Thoracic aorta (tissue), 2 donors: ENCODE measurements at places on chromosomes 6 and 20.
A peak's percentile ranks its signal among the peaks of the same experiment; 100 is the strongest.

DNA sequence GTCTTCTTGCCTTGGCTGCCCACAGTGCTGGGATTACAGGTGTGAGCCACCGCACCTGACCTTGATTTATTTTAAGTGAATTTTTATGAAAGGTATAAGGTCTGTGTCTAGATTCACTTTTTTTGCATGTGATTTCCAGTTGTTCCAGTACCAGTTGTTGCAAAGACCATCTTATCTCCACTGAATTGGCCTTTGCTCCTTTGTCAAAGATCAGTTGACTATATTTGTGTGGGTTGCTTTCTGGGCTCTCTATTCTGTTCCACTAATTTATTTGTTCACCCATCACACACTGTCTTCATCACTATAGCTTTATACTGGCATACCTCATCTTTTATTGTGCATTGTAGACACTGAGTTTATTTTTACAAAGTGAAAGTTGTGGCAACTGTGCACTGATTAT lies 56.3 kb downstream of the ANKS1A start:
- H3K27ac ChIP-seq, result no peak overlapping the region
- peaks cover under 1% of the 10 kb centered on the region for H3K4me1 ChIP-seq
- H3K4me3 ChIP-seq, result no peak overlapping the region
- no peaks in the 10 kb centered on the region for H3K27me3 ChIP-seq

GRCh38 chr6:90111387-90111786 lies 185.3 kb downstream of the BACH2 start:
- no peak overlapping the region for H3K4me3 ChIP-seq
- no peaks in the 10 kb centered on the region for H3K36me3 ChIP-seq
- no peaks in the 10 kb centered on the region for H3K4me1 ChIP-seq
- H3K27me3 ChIP-seq, result no peaks in the 10 kb centered on the region

DNA sequence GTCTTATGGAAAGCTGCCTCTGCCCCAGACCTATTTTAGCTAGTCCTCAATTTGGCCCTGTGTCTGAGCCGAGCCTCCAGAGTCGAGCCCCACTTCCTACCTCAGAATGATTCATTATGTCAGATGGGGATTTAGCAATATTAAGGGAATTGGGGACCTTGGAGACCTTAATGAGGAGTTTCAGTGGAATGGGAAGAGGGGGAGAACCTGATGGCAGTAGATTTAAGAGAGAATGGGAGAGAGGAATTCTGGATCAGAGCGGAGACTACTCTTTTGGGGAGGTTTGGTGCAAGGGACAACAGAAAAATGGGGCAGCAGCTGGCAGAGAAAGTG lies 63.5 kb downstream of the EFHC1 start:
- H3K27ac ChIP-seq, result no peak overlapping the region
- H3K4me1 ChIP-seq, result no peaks in the 10 kb centered on the region
- no peaks in the 10 kb centered on the region for H3K27me3 ChIP-seq
- no peak for DNase-seq
- no peak overlapping the region for H3K4me3 ChIP-seq

DNA sequence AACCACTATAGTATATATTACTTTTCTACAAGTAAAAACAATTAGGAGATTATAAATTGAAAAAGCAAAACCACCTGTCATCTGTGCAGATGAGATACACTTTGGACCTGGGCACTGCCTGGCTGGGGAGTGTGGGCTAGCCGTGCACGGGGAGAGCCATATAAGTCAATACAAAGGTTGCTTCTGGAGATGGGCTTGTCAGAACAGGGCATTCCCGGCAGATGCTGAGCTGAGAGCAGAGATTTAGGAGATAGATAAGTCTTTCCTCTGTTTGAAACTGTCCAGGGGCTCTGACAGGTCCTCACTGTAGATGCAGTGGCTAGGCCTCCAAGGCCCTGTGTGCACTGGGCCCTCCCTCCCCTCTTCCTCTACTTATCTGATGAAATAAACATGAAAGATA lies 34.5 kb downstream of the CD164 start:
- no peak overlapping the region for H3K4me3 ChIP-seq
- DNase-seq, result no peak
- H3K36me3 ChIP-seq, result no peaks in the 10 kb centered on the region

DNA sequence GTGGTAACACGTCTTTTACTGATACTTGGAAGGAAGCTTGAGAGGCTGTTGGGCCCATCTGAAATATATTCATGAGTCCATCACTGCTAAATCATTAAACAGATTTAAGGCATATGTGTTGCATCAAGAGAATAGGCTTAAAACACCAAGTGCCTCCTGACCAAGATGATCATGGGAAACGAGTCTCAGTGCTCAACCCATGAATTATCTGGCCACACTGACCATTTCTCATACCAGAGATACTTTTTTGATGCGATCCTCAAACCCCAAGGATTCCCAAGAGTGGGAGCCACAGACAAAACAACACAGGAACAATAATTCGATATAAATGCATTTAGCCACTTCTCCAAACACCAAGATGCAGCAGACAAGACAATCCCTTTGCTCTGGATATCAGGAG lies 17.2 kb downstream of the HEY2 start:
- H3K4me1 ChIP-seq, result peaks cover 20% of the 10 kb centered on the region
- no peaks in the 10 kb centered on the region for H3K27me3 ChIP-seq
- H3K4me3 ChIP-seq, result no peak overlapping the region

- H3K4me1 ChIP-seq, result peaks cover 27% of the 10 kb centered on the region
- no peaks in the 10 kb centered on the region for H3K36me3 ChIP-seq
- no peak overlapping the region for H3K4me3 ChIP-seq
- no peak overlapping the region for H3K27ac ChIP-seq
These were observed 11.8 kb downstream of the DSE start for GRCh38 chr6:116382587-116382986.

GRCh38 chr20:51541189-51542032 lies 1.1 kb downstream of the NFATC2 start:
- peaks cover 13% of the 10 kb centered on the region for H3K4me1 ChIP-seq
- no peaks in the 10 kb centered on the region for H3K36me3 ChIP-seq
- DNase-seq, result peak; percentile 42
- no peaks in the 10 kb centered on the region for H3K27me3 ChIP-seq

- peaks cover 6% of the 10 kb centered on the region for H3K4me1 ChIP-seq
- no peak overlapping the region for H3K27ac ChIP-seq
- no peak overlapping the region for H3K4me3 ChIP-seq
- no peaks in the 10 kb centered on the region for H3K27me3 ChIP-seq
These were observed 5.5 kb downstream of the ROMO1 start for GRCh38 chr20:35704514-35705261.

DNA sequence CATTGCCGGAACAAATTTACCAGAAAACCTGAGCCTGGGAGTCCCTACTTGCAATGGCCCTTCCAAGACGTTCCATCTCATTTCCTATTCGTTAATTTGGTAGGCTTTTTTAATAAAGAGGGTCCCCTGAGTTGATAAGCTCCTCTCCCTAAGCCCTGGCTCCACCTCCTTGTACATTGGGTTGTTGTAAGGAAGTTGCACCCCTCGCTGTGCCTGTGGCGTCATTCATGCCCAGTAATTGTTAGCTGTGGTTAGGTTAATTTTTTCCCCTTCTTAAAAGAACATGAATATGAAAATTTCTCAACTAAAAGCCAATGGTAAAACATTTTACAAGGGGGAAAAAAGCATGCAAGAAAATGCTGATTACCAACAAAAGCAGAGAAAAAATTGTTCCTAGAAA lies 91.9 kb downstream of the SLC24A3 start:
- H3K36me3 ChIP-seq, result no peaks in the 10 kb centered on the region
- no peak overlapping the region for H3K27ac ChIP-seq
- no peak overlapping the region for H3K4me3 ChIP-seq
- no peaks in the 10 kb centered on the region for H3K27me3 ChIP-seq
- no peak for DNase-seq

DNA sequence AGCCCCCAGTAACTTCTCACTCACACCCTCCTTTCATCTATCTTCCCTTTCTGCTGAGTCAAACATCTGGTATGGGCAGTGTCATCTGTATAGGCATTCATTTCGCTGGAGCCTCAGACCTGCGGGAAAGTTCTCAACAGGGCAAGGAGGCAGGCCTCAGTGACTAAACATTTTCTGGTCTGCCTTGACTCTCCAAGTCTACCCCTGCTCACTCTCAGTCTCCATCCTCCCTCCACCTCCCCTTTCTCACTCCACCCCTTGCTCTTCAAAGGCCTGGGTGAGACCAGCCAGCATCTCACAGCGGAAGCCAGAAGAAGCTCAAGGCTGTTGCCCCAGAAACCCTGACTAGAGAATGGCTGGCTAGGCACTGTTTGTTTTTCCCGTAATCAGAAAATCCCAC lies 105.0 kb upstream of the BEND6 start:
- DNase-seq, result no peak
- H3K4me1 ChIP-seq, result peaks cover 24% of the 10 kb centered on the region
- peak overlapping the region; percentile 76 for H3K4me3 ChIP-seq
- H3K36me3 ChIP-seq, result no peaks in the 10 kb centered on the region
- H3K27ac ChIP-seq, result peak overlapping the region; percentile 50

DNA sequence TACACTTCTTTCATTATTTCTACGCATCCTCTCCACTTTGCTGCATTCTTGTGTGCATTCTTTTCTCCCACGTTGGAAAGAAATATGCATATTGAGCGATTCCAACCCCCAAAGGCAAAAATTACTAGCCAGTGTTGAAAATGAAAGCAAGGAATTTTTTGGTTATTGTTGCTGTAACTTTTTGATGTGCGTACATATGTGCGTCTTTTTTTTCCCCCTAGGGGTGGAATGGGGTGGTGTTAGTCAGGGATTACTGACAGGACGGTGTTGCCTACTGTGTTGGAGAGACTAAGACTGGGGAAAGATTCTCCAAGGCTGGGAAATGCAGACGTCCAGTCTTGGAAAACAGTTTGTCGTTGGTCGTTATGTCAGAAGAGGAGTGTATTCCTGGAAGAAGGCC lies 44.2 kb upstream of the ESR1 start:
- no peaks in the 10 kb centered on the region for H3K27me3 ChIP-seq
- peak overlapping the region; percentile 66 for H3K4me3 ChIP-seq
- H3K4me1 ChIP-seq, result peaks cover 16% of the 10 kb centered on the region
- H3K27ac ChIP-seq, result peak overlapping the region; percentile 68

DNA sequence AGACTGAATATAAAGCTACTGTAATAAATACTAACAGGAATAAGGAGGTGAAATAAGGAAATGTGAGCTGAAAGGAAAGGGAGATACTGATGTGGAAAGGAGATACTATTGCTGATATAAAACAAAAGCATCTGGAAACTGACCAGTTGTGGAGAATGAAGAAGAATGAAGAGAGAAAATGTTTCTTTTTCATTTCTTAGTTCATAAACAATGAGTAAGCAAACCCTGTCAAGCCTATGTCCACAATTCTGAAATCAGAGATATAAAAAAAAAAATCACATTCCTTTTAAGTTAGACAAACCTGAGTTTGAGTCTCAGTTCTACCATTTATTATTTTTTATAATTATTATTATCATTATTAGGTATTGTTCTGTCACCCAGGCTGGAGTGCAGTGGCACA lies 121.6 kb upstream of the GJE1 start:
- DNase-seq, result no peak
- peaks cover 16% of the 10 kb centered on the region for H3K4me1 ChIP-seq
- H3K36me3 ChIP-seq, result no peaks in the 10 kb centered on the region
- no peaks in the 10 kb centered on the region for H3K27me3 ChIP-seq
- no peak overlapping the region for H3K27ac ChIP-seq

GRCh38 chr20:17885544-17885943 lies 83.0 kb downstream of the SNX5 start:
- no peak overlapping the region for H3K4me3 ChIP-seq
- H3K27me3 ChIP-seq, result no peaks in the 10 kb centered on the region
- no peak overlapping the region for H3K27ac ChIP-seq

GRCh38 chr6:170089963-170090362 lies 200.9 kb downstream of the DLL1 start:
- DNase-seq, result no peak
- no peaks in the 10 kb centered on the region for H3K36me3 ChIP-seq
- H3K4me3 ChIP-seq, result no peak overlapping the region
- H3K27ac ChIP-seq, result no peak overlapping the region
- no peaks in the 10 kb centered on the region for H3K27me3 ChIP-seq

DNA sequence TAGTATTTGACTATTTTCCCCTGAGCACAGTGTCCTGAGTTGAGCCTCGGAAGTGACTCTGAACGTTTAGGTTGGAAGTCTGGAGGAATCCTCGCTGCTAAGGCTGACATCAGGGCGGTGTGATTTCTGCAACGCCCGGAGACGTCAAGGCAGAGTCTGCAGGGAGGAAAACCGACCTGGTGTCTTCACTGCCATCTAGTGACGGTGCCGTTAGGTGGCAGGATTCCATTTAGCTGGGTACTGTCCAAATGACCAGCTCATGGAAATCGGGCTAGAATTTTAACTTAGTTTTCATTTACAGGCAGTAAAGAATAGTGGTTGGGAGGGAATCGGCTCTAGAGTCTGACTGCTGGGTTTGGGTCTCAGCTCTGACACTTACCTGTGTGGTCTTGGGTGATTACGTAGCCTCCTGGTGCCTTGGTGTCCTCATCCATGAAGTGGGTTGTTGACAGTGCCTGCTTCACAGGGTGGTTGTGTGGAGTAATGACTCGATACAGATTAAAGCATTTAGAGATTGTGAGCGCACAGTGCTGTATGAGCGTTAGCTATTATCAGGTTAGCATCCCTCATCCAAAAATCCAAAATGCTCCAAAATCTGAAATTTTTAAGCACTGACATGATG lies 35.0 kb downstream of the FOXF2 start:
- H3K36me3 ChIP-seq, result no peaks in the 10 kb centered on the region
- H3K27me3 ChIP-seq, result no peaks in the 10 kb centered on the region
- H3K4me1 ChIP-seq, result no peaks in the 10 kb centered on the region
- DNase-seq, result no peak
- H3K4me3 ChIP-seq, result no peak overlapping the region

- no peaks in the 10 kb centered on the region for H3K4me1 ChIP-seq
- H3K36me3 ChIP-seq, result no peaks in the 10 kb centered on the region
- H3K27me3 ChIP-seq, result no peaks in the 10 kb centered on the region
- DNase-seq, result no peak
- no peak overlapping the region for H3K27ac ChIP-seq
These were observed 202.0 kb downstream of the CENPW start for GRCh38 chr6:126541806-126542491.

GRCh38 chr6:146028252-146028795 lies 538 bp upstream of the GRM1 start:
- H3K36me3 ChIP-seq, result no peaks in the 10 kb centered on the region
- no peak for DNase-seq
- no peaks in the 10 kb centered on the region for H3K27me3 ChIP-seq
- H3K27ac ChIP-seq, result no peak overlapping the region
- H3K4me3 ChIP-seq, result peak overlapping the region; percentile 41
- no peaks in the 10 kb centered on the region for H3K4me1 ChIP-seq

DNA sequence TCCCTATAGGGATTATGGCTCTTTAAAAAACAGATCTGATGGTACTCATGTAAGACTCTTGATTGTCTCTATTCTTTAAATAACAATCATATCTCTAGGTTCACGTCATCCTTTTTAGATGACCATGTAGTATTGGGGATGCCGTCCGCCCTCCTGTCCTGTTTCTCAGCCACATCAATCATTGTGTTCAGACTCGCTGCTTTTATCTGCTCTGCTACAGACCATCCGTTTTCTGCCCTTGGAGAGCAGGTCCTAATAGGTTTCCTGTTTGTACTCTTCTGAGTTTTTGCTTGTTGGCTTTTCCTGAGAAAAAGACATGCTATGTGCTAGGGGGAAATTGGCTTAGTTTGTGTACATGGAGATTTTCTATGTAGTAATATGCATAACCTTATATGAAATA lies 76.8 kb downstream of the SASH1 start:
- H3K27me3 ChIP-seq, result no peaks in the 10 kb centered on the region
- H3K4me3 ChIP-seq, result no peak overlapping the region
- no peaks in the 10 kb centered on the region for H3K36me3 ChIP-seq
- peaks cover 26% of the 10 kb centered on the region for H3K4me1 ChIP-seq
